Frontal cortex (tissue), 4 donors: ENCODE measurements at places on chromosomes 6 and 20.
A peak's percentile ranks its signal among the peaks of the same experiment; 100 is the strongest.

DNA sequence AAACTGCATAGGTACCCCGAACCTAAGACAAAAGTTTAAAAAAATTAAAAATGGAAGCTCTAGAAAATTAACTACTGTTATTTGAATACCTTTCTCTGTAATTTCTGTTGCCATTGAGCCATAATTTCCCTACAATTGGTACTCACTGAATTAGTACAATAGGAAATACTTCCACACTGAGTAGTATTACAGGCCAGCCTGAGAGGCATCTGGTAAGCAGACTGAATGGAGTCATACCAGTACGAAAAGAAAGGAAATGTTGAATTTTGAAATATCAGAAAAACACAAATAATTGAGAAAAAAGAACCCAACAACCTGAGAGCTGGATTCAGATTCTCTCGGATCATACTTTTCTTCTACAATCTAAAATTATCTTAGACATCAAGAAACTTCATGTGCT, 791.3 kb downstream of the TENT5A start:
- DNase-seq = no peak

GRCh38 chr6:139485185-139485584, 110.7 kb upstream of the CITED2 start:
- DNase-seq = no peak

GRCh38 chr20:24487648-24488047, 18.2 kb downstream of the SYNDIG1 start:
- no peak for DNase-seq

- DNase-seq = no peak
These were observed 86.7 kb downstream of the KIF16B start for GRCh38 chr20:16486532-16486931.

GRCh38 chr20:55961376-55962330, 43.7 kb downstream of the CBLN4 start:
- DNase-seq = no peak

DNA sequence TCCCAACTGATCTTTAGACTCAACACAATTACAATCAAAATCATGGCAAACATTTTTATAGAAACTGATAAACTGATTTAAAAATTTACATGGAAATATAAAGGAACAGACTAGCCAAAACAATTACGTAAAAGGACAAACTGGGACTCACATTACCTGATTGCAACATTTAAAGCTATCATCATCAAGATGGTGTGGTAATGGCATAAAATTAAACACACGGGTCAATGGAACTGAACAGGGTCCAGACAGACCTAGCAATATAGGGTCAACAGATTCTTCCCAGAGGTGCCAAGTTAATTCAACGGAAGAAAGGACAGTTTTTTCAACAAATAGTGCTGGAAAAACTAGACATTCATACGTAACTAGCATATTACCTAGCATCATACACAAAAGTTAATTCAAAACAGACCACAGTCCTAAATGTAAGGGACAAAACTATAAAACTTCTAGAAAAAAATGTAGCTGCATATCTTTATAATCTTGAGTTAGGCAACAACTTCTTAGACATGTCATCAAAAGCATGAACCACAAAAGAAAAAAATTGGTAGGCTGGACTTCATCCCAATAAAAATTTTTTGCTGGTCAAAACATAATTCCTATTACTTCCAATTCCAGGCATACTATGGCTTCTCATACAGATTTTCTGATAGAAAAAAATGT, 147.4 kb upstream of the BEND6 start:
- no peak for DNase-seq

DNA sequence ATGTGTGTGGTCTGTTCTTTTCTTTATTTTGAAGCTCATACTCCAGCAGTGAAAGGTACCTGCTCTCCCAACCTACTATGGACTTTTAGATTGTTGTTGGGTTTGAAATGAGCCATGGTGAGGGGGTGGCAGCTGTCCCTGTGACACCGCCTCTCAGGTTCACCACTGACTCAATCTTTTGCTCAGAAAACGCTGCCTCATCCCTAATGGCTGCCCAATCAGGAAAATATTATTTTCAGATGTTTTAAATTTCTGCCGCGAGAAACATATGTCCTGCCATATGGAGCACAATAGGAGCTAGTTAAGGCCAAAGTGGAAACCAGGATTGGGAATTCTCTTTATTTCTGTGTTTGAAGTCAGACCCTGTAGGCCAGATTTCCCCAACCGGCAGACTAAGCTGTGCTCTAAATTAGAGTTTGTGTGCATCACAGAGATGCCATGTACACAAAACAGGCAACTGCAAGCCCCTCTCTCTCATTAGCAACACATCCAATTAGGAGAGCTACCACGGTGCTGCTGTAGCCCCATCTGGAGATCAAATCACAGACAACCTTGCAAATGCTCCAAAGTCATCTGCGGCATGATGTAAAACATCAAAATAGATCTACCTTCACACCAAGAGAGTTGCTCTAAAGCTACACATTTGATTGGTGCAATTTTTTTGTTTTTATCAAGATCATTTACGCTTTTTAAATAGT, 144.1 kb upstream of the BACH2 start:
- DNase-seq = no peak

GRCh38 chr6:166907373-166907841, 48.9 kb downstream of the RNASET2 start:
- DNase-seq = peak; percentile 3

DNA sequence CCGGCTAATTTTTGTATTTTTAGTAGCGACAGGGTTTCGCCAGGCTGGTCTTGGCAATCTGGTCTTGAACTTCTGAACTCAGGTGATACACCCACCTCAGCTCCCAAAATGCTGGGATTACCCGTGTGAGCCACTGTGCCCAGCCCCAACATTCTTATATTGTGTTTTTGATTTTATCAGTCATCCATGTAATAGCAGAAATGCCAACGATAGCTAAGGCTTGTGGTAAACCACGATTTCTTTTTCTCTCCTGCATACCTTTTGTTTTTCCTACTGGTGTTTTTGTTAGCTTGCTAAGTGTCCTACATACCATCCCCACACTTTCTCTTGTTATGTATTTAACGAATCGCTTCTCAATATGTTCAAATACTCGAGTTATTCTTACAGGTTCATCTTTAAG, 12.1 kb downstream of the PHACTR2 start:
- no peak for DNase-seq

GRCh38 chr6:24968783-24969182, 33.0 kb upstream of the RIPOR2 start:
- DNase-seq = no peak

GRCh38 chr6:47414423-47415167, 63.0 kb upstream of the CD2AP start:
- DNase-seq = no peak

GRCh38 chr6:142302421-142303175, 791 bp downstream of the ADGRG6 start:
- DNase-seq = no peak

- no peak for DNase-seq
These were observed 97.4 kb downstream of the PHACTR1 start for GRCh38 chr6:12814015-12814414.

DNA sequence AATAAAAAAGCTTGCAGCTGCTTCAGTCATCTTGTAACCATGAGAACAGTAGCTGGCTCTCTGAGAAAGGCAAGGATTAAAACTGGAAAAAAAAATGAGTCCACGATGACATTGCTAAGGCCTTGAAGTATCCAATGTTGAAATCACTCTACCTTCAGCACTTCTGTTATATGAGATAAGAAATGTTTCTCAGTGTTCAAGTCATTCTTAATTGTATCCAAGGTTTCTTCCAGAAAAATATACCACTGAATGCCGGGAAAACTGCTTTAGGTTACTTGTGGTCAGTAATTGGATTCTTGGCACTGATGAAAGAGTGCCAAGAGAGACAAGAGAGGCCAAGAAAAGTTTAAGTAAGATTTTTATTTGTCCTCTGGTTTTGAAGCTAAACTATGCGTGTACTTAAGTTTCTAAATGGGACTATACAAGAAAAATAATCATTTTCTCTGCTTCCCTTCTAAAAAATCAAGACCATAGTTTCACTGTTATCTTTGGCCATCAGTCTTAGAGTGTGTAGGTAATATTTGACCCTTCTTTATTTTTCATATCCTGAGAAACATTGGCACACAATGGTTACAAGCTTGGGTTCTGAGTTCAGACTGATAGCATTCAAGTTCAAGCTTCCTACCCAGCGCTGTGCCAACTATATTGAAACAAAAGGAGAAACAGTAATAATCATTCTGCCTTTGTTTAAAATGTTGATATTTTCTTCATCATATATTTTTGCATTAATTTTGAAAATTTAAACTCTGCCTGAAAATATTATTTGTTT, 84.6 kb downstream of the TRDN start:
- no peak for DNase-seq

DNA sequence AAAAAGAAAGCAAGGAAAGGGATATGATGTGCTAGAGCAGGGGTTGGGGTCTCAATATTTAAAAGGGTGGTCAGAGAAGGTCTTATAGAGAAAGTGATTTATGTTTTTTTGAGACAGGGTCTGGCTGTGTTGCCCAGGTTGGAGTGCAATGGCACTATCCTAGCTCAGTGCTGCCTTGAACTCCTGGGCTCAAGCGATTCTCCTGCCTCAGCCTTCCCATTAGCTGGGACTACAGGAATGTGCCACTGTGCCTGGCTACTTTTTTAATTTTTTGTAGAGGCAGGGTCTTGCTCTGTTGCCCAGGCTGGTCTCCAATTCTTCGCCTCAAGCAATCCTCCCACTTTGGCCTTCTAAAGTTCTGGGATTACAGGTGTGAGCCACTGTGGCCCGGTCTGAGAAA, 433.3 kb downstream of the CDC5L start:
- no peak for DNase-seq

- no peak for DNase-seq
These were observed 258.4 kb downstream of the RNGTT start for GRCh38 chr6:88704980-88705379.

GRCh38 chr6:15661853-15662325, 939 bp downstream of the DTNBP1 start:
- no peak for DNase-seq

DNA sequence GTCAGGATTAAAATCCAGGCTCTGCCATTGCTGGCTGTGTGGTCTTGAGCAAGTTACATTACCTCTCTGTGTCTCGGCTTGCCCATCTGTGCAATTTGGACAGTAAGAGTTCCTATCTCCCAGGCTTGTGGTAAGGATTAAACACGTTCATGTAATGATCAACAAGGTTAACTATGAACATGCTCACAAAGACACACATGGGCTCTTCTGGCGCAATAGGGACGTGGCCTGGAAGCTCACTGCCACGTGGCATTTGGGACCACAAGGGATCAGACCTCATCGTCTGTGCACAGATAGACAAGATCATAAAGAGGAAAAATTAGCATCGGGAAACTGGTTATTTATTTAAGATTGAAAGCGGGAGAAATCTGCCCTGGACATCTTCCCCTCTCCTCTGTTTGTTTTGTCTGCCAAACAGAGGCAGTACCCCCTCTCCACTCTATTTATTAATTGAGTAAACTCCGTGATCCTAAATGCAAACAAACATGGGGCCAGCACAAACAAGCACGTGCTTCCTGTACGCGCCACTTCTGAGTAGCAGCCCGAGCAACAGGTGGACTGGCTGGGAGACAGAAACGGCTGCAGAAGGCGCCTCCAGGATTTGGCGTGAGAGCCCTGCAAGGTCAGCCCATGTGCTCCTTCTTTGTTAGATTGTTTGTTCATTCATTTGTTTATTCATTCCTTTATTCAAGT, 95.0 kb downstream of the CDH26 start:
- DNase-seq = no peak

DNA sequence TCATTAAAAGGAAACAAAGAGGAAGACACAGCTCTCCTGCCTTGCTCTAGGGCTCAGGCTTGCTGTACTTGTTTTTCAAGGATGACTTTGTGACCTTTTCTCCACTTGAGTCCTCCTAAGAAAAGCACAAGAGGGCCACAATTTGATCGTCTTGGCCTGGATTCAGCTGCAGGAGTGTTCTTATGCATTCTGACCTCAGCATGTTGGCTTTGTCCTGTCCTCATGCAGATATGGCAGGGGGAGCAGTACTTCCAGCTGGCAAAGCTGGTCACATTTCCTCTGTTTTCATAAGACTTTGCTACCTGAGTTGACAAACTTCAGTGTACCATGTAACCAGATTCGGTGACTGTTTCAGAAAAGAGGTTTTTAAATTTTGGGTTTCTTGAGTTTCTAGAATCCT, 30.8 kb downstream of the KDM1B start:
- DNase-seq = no peak

DNA sequence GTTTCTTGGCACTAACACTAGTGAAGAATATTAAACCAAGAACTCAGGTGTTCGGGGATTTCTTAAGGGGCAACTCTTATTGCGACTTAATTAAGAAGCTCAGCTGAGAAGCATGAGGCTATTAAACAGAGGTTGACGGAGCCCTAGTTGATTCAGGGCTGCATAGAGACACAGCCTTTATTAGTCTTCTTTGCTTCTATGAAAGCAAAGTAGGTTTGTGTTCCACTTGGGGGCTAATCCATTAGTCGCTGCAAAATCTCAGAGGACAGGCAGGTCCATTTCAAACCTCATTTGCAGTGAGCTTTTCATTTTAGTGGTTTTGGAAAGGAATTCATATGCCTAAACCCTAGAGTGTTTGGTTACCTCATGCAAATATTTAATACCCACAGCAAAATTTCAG, 506.6 kb upstream of the SULF2 start:
- no peak for DNase-seq

DNA sequence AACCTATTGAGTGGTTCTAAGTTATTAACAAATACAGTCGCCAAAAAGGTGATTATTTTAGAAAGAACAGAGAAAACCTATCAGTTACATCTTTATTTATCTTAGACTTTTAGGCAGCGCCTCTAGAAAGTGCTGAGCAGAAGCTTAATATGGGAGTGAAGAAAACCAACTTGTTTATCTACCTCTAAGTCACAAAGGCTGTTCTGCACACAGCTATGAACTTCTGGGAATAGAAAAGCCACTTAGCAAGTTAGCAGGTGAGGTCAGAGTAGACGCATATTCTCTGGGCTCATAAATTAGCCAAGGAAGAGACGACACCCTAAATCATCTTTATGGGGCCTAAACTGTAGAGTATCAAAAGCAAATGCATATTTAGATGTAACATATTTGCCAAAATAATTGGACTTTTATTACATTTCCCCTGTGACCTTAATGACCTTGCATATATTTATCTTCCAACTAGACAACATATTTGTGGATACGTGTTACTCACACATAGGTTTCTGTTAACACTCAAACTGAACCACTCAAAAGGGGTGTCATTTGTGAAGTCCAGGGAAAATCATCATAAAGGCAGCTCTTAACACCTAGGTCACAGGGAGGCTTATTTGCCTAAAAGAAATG, 267.1 kb downstream of the ADGB start:
- no peak for DNase-seq
